ENCODE measurements at places on chromosomes 5 and 9.

DNA sequence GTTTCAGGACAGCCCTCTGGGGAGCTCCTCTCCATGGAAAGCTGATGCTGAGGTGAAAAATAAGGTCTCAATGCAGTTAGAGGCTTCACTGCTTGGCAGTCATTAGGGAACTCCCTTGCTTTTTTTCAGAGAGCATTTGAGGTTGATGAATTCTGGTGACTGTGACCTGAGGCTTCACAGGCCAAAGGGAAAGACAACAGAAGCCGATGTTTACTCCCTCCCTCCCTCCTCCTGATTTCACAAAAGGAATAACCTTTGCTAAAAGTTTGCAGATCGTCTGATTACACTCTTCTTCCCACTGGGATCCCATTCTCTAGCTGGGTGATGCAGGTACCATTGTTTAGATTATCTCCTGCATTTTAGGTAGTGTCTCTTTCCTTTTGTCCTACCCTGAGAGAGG is 329.4 kb downstream of the KIF4B start:
- no peak for DNase-seq

DNA sequence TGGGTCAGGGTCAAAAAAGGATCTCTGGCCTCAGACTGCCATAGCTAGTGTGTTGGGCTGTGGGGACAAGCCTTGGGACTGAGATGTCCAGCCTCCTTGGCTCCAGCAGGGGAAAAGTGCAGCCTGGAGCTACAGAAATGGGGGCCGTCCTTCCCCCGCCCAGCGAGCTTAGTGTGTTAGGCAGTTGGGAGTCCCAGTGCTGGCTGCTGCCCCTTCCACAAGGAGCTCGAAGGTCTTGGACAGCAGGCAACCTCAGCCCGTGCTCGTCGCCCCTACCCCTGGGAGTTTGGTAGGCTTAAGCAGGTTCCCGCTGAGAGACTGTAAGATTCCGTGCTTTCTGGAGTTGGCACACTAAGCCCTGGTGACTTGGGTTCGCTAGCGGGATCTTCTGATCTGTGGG is 293.0 kb upstream of the CDH12 start:
- no peak for DNase-seq

- DNase-seq = no peak
Observed at GRCh38 chr5:6861667-6862066, 148.4 kb downstream of the TENT4A start.

GRCh38 chr5:168295574-168296201 is 4.2 kb downstream of the WWC1 start:
- no peak for DNase-seq

- DNase-seq = no peak
Observed at GRCh38 chr5:112306956-112307355, 112.1 kb downstream of the EPB41L4A start.

DNA sequence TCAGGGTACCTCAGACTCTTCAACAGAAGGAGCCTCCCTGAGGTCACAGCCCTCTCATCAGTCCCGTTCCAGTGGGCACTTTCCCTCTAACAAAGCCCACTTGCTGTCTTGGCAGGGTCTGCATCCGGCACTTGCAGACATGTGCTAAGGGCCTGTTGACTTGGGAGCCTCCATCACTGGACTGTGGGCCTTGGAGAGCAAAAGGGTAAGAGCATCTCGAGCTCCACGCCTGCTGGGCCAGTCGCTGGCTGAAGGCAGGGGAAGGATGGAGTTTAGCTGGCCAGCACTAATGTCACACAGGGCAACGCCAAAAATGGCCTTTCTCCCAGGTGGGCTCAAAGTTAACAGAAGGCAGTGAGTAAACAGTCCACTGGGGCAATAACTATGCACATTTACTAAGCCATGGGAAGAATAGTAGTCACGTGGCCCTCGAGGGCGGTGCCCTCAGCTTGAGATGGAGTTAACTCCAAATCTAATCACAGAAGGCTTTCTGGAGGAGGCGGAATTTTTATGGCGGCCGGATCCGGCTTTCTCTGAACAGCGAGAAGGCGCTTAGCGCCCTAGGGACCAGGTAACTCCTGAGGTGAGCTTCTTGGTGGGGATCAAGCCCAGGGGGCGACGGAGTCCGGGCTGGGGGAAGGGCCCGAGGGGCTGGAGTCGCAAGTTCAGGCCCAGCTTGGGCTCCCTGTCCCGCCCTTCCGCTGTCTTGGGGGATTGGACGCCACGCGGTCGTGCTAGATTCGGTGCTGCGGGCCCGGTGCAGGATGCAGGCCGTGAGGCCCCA is 2.0 kb upstream of the NSD1 start:
- DNase-seq = no peak

DNA sequence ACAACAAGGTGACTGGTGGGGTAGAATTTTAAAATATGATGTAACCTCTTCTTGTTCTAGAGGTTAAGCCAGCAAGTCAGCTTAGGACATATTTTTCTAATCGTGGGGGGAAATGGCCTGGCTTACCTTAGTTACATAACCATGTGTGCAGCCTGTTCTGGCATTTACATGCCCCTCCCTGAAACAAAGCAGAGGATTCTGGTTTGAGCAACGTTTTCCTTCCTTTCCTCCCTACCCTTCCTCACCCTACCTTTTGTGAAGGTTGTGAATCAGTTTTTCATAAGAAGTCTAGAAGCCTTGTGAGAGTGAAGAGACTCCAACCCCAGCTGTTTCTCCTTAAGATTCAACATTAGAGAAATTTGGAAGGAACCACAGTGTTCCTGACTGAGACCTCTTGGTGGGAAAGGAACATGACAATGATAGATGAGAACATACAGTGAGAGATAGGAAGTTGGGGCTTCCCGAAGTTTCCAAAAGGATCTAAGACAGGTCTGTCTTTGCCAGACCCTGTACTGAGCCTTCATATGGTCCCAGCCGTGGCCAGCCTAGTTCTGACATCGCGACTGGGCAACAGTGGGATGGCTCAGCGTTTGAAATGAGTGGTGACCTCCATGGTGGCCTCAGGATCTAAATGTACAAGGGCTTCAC is 365.2 kb downstream of the SPATA31D1 start:
- no peak for DNase-seq

DNA sequence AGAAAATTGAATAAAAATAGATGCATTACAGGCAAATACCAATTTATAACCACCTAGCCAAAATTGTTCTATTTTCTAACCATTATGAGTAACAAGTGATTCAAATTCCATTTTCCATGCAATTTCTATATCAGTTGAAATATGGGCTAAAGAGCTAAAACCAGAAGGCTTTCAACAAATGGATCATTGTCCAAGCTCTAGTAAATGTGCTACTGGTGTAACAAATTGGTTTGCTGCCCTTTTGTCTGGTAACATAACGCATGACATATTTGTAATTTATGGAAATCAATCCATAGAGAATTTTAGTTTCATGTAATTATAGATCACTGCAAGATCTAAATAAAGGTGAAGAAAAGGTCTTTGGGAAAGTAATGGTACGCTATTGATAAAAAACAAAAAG is 708.0 kb upstream of the GRAMD2B start:
- no peak for DNase-seq

DNA sequence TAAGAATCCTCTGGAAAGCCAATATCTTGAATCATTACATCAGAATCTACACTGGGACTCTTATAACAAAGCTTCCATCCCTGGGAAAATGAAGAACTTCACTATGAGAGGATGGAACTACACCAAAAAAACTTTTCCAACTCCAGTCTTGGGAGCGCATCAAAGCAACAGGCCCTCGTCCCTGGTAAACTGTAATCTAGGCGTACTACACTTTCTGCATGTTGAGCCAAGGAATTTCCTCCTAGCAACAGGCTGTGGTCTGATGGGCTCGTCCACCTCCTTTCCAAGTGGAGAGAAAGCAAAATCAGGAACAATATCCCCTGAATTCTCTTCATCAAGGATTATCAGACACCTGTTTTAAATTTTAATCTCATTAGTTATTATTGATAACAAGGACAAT is 94.1 kb downstream of the NFIB start:
- DNase-seq = no peak

GRCh38 chr5:34021334-34021733 is 13.5 kb upstream of the AMACR start:
- DNase-seq = no peak

- peak; percentile 41 for DNase-seq
Observed at GRCh38 chr5:181151146-181151545, 3.8 kb downstream of the OR2V2 start.

DNA sequence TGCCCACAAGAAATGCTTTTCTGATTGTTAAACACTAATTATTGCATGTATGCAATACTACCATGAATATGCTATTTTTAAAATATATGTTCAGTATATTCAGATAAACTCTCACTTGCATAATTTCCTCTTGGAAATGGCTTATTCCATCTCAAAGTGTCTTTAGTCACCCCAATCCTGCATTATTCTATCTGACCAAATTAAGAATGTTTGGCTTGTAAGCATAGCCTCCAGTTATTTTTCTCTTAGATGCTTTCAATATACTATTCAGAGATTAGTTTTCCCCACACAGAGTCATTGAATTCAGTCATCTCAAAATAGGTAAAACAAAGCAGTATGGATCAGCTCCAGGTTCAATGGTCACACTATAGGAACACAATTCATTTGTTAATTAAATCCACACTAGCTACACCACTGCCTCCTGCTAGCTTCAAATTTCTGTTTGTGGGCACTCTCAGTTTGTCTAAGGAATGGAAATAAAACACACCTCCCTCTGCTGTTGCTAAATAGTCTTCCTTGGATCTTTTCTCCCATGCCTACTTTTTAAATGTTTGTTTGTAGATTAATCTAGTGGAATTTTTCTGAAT is 134.6 kb upstream of the TBCA start:
- DNase-seq = no peak

DNA sequence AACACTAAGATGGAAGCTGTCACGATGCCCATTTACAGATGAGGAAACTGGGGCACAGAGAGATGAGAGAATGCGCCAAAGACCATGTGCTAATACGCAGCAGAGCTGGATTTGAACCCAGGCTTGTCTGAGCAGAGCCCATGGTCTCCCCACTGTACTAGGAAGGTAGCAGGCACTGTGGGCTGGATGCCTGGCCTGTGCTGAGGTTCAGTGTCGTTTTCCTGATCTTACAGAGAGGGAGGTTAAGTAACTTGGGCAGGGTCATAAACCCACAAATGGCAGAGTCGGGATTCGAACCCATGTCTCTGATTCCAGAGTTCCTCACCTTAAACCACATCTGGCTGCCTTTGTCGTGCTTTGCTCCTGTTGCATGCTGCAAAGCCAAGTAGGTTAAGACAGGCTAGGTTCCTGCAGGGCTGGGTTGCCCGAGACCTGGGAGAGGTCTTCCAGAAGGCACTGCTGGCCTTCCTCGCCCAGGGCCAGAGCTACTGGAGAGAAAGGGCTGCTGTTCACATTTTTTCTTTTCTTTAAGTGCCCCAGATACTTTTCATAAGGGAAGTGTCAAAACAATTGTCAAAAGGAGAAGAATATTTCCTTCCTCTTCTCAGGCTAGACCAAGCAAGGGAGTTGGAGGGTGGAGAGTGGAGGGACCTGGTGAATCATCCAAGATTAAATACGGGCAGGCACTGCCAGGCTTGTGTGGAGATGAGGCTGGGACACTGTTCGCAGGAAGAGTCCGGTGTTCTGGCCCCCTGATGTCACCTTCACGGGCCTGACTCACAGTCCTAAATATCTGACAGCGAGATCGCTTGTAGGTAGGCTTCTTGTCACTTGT is 3.2 kb downstream of the NEK6 start:
- DNase-seq = no peak

GRCh38 chr9:21943464-21943863 is 50.7 kb downstream of the CDKN2A start:
- no peak for DNase-seq

DNA sequence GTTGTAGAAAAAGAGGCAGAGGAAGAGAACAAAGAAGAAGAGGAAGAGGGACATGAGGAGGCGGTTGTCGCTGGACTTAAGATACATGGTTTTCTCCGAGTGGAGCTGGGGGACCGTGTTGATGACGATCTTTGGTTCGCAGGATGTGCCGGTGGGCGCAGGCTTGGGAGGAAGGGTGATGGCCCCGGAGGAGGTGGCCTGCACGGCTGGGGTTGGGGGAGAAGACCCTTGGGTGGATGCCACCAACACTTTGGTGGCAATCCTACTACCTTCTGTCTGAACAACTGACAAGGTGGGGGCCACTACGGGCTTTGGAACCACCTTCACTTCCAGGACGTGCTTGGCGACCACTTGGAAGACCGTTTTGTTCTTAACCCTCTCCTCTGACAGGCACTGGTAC is 60.7 kb downstream of the SECISBP2 start:
- no peak for DNase-seq

DNA sequence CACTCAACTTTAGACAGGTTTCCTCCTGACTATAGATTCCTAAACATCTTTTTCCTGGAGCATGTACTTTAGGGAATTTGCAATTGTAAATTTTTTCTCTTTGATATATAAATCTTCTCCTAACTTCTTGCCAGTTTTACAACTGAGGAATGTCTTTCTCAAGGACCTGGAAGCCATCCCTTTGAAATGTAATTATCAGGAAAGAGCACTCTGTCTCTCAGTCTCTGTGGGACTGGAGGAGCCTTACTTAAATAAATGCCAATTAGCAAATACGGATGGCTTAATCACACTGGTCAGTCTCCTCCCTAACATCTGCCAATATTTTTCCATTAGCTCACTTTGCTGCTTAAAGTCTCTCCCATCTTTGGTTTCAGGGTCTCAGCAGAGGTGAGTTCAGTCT is 344.3 kb upstream of the ARRDC3 start:
- peak; percentile 85 for DNase-seq

DNA sequence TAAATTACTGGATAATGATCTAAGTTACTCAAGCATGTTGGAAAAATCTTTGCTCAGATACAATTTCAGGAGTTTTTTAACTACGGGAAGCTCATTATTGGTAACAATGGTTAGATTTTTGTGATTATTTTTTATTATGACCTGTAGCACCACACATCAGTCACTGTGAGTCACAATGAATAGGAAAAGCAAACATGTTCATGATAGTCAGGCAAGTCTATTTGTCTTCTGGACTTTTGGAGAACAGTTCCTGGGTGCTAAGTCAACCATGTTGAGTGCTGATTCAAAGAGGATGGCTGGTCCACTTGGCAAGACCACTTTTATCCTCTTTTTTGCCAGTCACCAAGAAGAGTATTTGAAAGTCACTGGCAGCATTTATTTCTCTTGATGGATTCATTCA is 403.2 kb downstream of the KIF4B start:
- no peak for DNase-seq

GRCh38 chr5:148697180-148697808 is 43.0 kb upstream of the HTR4 start:
- no peak for DNase-seq

DNA sequence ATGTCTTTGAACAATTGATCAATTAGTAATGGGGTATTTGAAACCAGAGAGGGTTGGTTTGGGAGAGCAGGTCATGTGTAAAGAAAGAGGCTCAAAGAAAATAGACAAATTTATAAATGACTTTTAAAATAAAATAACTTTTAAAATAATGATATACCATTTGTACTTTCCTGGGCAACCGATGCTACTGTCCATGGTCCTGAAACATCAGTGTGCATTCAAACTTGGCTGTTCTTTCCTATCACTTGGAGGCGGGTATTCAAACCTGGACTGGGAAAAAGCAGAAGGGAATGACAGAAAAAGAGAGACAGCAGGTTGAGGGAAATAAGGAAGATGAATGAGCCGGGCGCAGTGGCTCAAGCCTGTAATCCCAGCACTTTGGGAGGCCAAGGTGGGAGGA is 1446.4 kb upstream of the WWC1 start:
- no peak for DNase-seq
